ENCODE measurements at places on chromosomes 2 and 18.

DNA sequence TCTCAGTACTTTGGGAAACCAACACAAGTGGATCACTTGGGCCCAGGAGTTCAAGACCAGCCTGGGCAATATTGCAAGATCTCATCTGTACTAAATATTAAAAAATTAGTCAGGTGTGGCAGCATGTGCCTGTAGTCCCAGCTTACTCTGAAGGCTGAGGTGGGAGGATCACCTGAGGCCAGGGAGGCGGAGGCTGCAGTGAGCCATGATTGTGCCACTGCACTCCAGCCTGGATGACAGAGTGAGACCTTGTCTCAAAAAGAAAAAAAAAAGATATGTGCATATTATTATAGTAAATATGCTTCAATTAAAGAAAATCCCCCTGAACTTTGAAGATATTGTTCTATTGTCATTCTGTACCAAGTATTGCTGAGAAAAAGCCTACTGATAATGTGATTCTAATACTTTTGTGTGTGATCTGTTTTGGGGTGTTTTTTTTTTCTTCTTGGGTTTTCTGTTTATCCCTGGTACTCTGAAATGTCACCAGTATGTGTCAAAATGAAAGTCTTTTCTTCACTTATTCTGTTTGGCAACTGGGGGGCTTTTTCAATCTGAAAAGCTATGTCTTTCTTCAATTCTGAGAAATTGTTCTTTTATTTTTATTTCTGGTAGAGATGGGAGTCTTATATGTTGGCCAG, 13.2 kb downstream of the NEURL3 start:
- no peak for DNase-seq

DNA sequence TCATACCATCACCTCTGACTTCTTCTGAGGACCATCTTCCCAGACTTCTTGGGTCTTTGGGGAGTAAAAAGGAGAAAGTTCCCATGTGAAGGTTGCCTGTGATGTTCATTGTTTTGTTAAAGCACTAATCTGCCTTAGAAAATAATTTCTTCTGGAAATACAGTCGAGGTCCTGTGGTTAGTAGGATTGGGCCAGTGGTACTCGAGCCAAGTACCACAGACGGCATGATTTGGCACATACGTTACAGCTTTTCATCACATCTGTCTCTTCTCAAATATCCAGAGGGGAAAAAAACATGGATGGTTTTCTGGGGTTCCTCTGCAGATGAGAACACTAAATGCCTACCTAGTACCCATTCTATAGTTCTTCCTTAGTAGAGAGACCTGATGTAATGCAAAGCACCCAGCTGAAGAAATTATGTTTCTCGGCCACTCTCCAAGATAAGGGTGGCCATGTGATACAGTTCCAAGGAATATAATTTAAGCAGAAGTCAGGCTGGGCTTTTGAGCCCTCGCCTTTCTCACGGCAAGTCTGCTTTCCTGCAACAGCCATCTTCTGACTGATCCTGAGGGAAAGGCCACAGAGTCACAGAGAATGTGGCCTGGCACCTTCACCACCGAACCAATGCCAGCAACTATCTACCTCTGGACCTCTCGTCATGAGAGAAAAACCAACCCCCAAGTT, 161.0 kb downstream of the RNF152 start:
- DNase-seq: no peak

- no peak for DNase-seq
Observed at GRCh38 chr2:202494300-202495229, 118.4 kb downstream of the BMPR2 start.

DNA sequence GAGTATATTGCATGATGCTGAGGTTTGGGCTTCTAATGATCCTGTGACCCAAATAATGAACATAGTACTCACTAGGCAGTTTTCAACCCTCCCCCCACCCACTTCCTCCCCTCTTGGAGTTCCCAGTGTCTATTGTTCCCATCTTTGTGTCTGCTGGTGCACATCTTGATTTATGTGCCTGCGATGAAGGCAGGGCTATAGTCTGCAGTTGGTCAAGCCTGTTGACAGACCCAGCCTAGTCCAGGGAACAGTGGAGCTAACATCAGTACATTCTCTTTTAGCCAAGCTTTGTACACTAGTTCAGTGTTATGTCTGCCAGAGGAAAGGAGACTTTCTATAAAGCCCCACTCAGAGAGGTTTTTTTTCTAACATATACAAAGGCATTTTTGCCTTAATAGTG, 287.6 kb downstream of the CPS1 start:
- no peak for DNase-seq

- peak; percentile 83 for DNase-seq
Observed at GRCh38 chr2:85662899-85663593, 5.0 kb downstream of the SFTPB start.

GRCh38 chr18:1018181-1018681, 113.6 kb downstream of the ADCYAP1 start:
- DNase-seq: no peak

- DNase-seq: no peak
Observed at GRCh38 chr2:241018051-241018891, 19.9 kb downstream of the SNED1 start.

DNA sequence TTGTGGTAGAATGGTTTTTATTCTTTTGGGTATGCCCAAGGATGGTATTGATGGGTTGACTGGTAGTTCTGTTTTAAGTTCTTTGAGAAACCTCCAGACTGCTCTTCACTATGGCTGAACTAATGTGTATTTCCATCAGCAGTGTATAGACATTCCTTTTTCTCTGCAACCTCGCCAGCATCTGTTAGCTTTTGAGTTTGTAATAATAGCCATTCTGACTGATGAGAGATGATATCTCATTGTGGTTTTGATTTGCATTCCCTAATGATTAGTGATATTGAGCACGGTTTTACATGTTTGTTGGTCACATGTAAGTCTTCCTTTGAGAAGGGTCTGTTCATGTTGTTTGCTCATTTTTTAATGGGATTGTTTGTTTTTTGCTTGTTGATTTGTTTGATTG, 1348.7 kb upstream of the NXPH2 start:
- no peak for DNase-seq

- no peak for DNase-seq
Observed at GRCh38 chr2:204946892-204947291, 401.6 kb downstream of the PARD3B start.

- no peak for DNase-seq
Observed at GRCh38 chr2:114699423-114699944, 257.0 kb downstream of the DPP10 start.

DNA sequence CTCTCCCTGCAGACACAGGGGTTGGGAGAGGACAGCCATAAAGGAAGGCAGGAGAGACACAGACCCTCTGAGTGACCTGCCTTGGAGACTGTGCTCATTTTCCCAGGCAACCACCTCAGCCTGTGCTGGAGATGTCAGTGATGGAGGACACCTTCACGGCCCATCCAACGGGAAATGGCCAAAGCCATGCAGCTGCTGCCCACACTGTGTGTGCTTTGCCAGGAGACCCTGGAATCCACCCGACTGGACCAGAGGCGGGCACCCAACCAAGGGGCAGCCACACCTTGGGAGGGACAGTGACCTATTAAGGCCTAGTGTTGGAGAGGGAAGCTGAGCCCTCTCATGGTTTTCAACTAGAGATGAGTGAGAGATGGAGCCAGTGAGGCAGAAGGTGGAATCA, 192.5 kb downstream of the SMAD2 start:
- DNase-seq: no peak

- DNase-seq: peak; percentile 85
Observed at GRCh38 chr18:59516356-59517155, 157.5 kb upstream of the LMAN1 start.

GRCh38 chr2:17979707-17980106, 101.2 kb downstream of the KCNS3 start:
- peak; percentile 5 for DNase-seq

DNA sequence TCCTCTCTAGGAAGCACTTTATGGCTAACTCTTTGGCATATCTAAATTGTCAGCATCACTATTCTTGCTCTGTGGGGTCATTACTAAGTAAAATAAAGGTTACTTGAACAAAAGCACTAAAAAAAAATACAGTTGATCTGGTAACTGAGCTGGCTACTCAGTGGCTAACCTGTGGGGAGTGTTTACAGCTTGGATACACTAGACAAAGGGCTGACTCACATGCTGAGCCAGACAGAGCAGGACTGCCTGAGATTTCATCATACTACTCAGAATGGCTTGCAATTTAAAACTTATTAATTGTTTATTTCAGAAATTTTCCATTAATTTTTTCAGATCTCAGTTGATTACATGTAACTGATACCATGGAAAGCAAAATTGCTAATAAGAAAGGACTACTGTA, 1690.4 kb upstream of the SLC39A10 start:
- DNase-seq: peak; percentile 74

GRCh38 chr2:223897669-223898330, 47.3 kb downstream of the WDFY1 start:
- DNase-seq: no peak

DNA sequence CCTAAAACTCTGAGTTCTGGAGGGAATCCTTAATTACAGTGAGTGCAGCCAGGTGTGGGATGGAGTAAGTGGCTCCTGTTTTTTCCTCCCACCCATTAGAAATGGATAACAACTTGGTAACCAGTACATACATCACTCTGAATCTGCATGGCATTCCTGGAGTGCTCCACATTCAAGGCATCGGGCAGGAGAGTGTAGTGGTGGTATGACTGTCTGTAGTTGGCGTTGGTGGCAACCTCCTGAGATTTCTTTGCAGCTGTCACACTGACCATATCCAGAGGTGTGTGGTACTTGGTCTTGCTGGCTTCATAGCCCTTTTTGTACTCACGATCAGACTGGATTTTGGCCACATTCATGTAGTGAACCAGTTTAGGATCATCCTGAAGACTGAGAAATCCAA, 68.3 kb downstream of the NEB start:
- no peak for DNase-seq

- DNase-seq: no peak
Observed at GRCh38 chr2:177244244-177244771, 20.2 kb downstream of the NFE2L2 start.

DNA sequence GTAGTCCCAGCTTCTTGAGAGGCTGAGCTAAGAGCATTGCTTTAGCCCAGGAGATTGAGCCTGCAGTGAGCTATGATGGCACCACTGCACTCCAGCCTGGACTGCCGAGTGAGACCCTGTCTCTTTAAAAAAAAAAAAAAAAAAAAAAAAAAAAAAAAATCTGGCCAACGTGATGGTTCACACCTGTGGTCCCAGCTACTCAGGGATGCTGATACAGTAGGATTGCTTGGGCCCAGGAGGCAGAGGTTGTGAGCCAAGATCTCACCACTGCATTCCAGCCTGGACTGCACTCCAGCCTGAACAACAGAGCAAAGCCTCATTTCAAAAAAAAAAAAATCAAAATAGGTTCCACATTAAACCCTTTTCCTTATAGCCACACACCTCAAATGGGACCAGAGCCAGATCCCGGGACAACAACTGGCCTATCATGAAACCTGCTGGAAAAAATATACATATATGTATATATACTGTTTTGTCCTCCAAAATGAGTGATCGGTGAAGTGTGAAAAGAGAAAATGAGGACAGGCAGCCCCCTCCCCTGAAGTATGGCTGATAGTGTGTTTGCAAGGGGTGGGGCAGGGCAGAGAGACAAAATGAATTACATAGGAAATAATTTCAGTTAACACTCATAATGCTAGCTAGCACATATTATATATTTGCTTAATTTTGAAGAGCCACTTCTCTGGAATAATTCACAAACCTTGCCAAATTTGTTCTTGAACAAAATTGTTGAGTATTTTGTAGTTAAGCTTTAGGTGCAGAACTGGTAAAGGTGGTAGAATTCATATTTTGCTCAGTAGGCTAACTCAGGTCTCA, 22.9 kb downstream of the MAPRE2 start:
- no peak for DNase-seq

- no peak for DNase-seq
Observed at GRCh38 chr2:170716851-170717598, 1.9 kb downstream of the SP5 start.

- DNase-seq: no peak
Observed at GRCh38 chr2:132477962-132478361, 61.4 kb downstream of the GPR39 start.

DNA sequence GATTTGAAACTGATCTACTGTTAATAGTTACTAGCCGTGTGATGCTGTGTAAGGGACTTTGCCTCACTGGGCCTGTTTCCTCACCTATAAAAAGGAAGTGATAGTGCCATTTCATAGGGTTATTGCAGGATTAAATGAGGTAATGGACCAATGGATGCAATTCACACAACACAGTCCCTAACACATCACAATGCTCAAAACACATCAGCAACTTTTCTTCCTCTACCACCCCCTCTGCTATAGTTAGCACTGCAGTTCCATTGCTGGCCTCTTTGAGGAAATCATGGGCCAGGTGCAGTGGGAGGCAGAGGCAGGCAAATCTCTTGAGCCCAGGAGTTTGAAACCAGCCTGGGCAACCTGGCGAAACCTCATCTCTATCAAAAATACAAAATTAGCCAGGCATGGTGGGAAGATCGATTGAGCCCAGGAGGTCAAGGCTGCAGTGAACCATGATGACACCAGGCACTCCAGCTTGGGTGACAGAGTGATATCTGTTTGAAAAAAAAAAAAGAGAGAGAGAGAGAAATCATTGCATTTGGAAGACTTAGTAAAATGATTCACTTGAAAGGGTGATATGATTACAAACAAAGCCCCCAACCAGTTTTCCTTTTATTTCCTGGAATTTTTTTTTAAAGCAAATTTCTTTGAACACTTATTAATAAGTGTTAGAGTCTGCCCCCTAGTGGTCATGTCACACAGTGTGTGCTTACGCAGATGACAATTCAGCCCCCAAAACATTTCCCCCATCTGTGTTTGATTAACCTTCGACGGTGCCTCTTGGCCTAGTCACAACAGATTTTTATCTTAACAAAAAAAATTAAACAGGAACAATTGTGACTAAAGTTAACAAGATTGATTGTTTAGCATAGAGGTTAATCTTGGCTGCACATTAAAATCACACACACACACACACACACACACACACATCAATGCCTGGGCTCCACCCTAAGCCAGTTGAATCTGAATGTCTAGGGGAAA, 88.6 kb upstream of the BCL11A start:
- DNase-seq: peak; percentile 13

DNA sequence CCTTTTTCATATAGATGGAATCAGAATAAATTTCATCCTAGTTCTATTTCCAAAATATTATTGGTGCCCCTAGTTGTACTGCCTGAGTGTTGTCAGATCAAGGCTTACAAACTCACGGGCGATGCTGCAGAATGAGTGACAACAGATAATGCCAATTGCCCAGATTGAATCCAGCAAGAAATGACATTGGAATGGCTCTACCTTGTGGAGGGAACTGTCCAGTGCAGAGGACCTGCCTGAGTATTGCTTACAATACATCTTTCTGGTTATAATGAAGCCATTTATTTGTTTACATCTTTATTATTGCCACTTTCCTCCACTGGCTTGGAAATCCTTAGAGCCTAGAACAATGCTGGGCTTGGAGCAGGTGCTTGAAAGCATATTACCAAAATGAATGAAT, 7.8 kb upstream of the IL1R2 start:
- peak; percentile 24 for DNase-seq

- no peak for DNase-seq
Observed at GRCh38 chr2:217851191-217852020, 151.4 kb downstream of the TNS1 start.

- DNase-seq: no peak
Observed at GRCh38 chr2:231476920-231477319, 12.6 kb upstream of the NCL start.
